ENCODE measurements at places on chromosomes 5 and 9.

- no peak for DNase-seq
Observed at GRCh38 chr9:136331556-136332481, 4.5 kb downstream of the GPSM1 start.

DNA sequence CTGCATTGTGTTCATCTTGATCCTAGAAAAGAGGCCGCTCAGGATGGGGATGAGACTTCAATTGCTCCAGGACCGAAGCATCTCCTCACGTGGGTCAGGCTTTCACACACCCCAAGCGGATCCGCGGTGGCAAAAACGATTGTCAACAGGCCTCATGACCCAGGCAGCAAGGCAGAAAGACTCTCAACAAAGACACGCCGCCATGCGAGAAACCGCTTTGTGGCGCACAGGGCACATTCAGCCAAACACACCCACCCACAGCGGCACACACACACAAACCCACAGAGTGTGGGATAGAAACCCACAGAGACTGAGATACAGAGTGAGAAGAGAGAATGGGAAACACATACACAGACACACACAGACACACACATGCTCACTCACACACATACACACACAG, 483.4 kb downstream of the SPATA31A7 start:
- no peak for DNase-seq

DNA sequence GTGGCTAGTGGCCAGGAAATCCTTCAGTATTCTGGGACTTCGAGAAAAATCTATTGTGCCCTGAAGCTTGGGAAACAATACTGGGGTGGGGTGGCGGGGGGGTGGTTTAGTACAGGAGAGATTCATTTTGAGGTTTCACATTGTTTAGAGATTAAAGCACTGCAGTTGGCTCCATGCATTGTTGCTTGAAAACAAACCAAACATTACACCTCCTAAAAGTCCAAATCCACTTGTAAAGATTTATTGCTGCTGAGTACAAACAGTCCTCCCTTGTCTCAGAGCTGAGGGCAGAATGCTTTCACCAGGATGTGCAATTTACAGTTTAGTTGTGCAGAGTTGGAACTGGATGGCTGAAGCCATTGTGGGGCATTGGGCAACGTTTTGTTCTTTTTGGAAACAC, 49.4 kb downstream of the GGTA1 start:
- DNase-seq, result no peak

DNA sequence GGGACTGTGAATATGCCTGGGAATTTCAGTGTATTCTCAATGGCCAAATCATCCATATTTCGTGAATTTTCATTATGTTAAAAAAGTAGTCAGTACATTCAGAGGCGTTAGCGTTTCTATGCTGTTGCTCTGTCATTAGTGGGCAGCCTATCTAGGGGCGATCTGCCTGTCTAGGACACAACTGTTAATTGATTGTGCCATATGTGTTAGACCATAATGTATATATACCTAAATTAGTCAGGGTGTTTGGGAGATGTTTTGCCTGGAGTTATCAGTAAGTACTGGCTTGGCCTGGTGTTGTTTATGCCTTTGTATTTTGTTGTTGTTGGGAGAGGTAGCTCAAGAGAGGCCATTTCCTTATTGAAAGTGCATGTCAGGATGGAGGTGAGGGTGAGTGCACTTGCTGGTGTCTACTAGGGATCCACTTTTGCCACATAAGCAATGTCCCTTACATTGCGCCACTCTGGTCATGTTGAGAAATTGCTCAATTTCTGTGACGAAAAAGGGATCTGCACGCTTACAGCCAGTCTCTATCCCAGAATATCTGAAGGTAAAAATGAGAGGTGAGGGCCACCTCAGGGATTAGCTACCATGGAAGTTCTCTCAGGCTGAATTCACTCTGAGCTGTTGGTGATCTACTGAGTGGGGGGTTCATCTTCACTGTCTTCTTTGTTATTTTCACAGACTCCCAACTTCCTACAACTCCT, 123.3 kb downstream of the ST8SIA4 start:
- DNase-seq, result no peak
